Ovary (tissue), 10 donors: ENCODE measurements at places on chromosomes 7 and 10.

DNA sequence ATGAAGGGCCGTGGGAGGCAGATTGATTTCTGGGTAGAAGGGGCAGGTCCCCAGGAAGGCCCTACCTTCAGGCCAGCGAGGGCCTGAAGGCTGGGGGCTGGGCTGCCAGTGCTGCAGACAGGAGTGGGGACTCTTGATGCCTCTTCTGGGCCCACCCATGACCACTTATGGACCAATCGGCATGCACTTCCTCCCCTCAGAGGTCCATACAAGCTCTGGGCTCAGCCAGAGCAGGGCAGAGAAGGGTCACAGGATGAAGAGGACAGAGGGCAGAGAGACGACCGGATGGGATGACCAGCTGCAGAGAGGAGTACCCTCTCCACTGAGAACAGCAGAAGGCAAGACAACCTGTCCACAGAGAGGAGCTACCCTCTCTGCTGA is 120.1 kb downstream of the DYNC2I1 start:
- no peak for DNase-seq

DNA sequence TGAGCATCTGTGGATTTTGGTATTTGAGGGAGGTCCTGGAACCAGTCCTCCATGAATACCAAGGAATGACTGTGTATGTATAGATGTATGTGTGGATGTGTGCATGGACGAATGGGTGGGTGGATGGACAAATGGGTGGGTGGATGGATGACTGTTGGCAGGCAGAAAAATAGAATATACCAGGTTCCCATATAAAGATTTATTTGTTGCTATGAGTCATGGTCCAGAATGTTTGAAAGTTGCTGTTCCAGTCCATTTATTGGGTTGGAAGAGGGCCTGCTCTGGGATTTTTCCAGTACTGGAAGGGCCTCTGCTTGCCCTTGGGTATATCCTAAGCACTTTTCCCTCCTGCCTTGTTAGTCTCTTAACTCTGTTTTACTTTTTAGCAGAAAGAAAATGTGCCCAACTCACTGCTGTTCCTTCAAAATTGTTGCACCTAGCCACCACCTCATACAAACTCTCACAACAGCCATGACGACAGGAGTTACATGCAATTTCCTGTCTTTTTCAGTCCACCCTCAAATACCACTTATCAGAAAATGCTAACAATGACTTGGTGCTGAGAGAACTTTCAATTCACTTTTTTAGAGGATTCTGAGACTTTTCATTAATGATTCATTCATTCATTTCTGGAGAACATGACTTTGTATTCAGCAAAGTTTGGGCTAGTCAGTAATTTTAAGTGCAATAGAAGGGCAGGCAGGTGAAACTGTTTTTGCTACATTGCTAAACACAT is 108.1 kb downstream of the EEPD1 start:
- DNase-seq, result no peak

DNA sequence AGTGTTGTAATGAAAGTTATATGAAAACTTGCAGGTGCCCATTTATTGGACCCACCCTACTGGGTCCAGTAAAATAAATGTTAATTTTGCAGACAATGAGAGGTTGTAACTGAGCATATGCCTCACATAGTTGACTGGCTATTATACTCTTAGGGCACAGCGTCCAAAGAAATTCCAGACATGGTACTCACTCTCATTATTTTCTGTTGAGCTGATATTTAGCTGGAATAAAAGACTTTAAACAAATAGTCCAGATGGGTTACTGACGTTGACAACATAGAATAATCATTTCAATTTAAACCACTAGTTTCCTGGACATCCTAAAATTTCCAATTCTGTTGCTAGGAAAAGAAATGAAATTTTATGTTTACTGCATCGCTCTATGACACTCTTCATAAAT is 174.5 kb downstream of the ZNF365 start:
- no peak for DNase-seq

DNA sequence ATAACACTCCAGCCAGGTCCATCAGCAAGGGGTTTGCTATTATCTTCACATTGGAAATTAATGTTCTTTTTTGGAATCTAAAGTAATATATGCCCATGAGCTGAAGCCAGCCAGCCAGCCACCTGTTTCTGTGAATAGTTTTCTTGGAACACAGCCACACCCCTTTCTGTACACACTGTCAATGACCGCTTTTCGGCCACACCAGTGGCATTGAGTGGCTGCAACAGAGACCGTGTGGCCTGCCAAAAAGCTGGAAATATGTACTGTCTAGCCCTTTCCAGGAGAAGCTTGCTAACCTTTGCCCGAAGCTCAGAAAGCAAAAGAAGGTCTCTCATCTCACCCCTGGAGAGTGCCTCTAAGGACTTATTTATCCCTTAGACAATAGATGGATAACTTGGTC is 98.5 kb upstream of the NPS start:
- DNase-seq, result no peak

DNA sequence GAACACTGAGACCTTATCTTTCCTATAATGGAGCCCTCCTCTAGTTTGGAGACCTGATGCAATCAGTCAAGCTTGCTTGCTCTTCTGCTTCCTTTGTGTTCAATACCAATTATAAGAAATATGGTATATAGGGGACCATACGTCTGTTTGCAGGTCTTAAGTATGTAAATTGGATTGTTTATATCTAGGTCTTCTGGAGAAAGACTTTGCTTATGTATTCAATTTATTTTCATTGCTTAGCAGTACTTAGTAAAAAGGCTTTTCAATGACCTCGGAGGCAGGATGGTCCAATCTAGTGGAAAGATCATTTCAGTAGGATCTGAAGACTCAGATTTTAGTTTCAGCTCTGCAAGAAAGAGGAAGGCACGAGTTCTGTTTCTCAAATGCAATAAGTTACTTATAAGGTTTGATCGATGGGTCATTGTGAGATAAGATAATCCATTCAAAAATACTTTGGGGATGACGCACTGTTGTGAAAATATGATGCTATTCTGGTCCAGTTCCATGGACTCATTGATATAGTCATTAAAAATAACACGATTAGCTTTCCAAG is 571.6 kb downstream of the SH2D4B start:
- no peak for DNase-seq

DNA sequence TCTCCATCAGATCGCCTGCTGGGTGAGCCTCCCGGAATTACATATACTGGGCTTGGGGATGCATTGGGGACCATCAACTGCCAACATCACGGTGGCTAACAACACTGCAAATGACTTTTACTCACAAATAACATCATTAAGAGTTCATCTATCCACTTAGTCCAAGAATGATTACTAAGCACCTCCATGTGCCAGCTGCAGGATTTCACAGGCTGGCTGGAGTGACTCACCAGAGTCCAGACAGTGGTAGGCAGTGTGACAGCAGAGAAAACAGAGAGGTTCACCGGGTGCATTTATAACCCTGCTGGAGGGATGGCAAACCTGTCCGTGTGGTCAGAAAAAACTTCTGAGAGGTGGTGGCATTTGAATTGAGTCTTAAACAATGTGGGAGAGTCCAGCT is 3.2 kb upstream of the IGFBP3 start:
- no peak for DNase-seq

DNA sequence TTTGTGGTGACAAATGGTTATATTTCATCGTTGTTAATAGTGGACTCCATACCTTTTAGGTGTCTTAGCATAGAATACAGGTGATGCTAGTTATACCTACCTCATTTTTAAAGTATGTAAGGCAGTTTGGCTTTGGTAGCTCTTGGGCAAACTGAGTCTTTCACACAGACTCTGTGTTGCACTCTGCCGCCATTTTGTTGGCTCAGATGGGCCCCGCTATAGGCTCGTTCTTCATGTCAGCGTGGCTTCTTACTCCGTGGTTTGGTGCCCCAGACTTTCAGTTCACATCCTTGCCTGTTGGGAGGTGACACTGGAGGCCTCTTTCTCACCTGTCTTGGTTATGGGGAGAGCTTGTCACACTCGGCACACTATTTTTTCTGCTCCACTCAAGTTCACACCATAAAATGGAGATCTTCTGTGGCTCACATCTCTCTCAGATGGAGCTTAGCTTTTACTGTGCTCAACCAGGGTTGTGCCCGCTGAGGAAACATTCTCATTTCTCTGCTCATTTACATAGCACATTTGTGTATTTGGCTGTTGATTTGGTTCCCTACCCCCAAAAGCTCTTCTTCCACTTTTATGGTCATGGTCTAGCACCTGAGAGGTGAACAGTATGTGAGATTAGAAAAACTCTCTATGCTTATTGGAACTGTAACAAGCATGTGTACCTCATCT is 178.5 kb downstream of the ARID5B start:
- no peak for DNase-seq

DNA sequence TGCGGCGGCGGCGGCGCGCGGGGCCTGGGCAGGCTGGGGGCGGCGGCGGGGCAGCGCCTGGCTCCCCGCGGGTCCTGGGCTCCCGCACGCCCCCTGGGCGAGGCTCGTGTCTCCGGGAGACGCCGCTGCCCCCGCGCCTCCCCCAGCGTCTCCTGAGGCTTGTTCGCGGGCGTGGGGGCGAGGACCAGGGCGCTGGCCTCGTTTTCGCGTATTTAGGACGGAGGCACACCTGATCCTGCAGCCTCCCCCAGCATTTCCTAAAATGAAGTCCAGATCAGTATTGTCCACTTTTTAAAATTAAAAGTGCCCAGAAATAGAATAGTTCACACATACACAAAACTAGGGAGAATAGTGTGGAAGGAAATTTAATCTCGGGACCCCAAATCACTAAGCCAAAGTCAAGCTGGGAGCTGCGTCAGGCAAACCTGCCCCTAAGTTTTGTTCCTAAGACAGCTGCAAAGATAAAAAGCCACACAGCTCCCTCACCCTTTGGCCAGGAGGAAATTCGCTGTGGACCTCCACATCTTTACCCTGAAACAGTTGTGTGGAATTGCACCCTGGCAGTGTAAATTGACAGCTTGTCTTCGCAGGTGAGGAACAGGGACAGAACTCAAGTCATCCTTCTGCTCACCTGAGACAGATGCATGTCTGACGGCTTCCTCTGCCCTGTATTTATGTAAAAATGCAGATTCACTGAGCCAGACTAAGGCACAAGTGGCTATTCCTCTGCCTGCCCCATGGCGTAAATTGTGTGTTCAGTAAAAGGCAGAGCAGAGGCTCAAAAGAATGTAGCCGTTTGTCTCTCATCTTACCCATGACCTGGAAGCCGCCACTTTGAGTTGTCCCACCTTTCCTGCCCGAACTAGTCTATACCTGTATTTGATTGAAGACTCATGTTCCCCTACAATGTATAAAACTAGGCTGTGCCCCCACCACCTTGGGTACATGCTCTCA is 740 bp downstream of the GALNT11 start:
- no peak for DNase-seq

DNA sequence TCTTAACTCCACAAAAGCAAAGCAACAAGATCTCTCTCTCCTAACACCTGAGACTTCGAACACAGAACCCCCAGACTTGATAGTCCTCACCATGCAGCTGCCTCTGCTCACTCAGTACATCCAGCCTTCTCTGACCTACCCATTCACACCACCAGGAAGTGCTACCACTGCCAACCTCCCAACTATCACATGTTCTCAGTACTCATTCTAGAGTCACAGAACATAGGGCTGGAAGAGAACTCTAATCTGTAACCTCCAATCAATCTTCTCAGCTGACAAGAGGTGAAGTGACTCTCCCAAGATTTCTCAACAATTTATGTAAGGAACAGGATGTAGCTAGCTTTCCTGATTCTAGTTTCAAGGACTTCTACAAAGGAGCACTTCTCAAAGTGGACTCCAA is 3.8 kb downstream of the NUDCD3 start:
- no peak for DNase-seq

- no peak for DNase-seq
Observed at GRCh38 chr10:84519235-84519634, 190.8 kb downstream of the CCSER2 start.

DNA sequence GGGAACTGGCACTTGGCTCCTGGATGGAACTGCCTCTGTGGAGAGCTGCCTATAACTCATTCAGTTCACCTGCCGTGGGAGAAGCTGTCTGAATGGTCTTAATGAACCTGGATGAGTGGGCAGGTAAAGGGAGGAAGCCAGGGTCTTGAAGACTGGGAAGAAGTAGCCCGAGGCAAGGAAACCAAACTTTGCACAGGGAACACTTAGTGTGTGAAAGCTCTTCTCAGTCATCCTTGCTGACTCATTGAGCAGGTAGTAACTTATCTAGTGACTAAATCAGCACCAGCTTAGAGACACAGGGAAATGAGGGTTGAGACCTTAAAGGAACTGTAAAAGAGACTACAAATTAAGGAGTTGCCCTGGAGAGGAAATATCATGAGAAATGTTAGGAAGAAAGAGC is 9.9 kb downstream of the LRRC4 start:
- DNase-seq, result no peak

DNA sequence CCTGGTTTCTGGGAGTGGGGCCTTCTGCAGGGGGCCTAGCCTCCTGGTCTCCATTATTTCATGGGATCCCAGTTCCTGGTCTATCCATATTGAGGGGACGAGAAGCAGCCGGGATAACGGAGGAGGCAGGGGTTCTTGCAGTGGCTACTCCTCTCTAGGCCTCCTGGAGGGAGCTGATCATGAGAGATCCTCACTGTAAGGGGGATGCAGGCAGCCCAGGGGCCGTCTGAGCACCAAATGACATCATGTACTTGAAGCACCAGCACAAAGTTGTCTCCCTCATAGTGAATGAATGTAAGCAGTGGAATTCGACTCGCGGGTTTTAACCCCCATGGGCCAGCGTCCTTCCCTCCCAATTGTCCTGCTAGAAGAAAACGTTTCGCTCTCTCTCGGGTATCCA is 964 bp upstream of the ADCY1 start:
- no peak for DNase-seq

GRCh38 chr10:34205452-34205851 is 609.6 kb downstream of the PARD3 start:
- no peak for DNase-seq

DNA sequence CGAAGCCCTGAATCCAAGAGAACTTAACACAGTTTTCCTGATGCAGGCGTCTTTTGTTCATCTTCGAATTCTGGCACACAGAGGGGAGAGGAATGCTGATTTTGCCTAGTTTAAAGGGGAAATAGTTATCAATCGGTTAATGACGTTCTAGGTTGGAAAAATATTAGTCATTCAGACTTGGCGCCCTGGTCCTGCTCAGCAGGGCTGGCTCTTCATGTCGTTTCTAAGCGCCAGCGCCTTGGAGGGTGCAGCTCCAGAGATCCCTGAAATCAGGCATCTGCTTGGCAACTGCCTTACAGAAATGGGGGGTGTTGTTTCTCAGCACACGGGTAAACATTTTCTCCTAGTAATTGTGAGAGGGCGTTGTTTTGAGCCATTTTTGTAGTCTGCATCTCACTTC is 1.3 kb upstream of the PRTFDC1 start:
- peak; percentile 37 for DNase-seq

- DNase-seq, result peak; percentile 32
Observed at GRCh38 chr10:3906511-3907111, 121.6 kb upstream of the KLF6 start.

- DNase-seq, result no peak
Observed at GRCh38 chr7:80467069-80467468, 44.8 kb downstream of the GNAT3 start.

DNA sequence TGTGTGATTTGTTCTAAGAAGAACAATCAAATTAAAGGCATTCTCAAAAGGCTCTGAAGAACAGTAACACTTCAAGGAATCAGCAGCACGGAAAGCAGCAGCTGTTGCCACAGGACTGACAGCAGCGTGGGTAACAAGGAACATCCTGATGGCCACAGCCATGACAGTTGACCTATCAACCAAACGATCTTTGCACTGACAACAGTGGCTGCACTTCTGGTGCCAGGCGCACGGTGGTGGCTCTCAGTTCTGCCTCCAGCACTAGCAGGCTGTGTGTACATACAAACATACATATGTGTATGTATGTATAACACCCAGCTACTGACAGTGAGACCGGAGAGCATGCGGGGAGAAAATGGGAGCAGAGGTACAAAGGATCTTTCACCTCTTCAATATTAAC is 114.1 kb downstream of the ZFAND4 start:
- no peak for DNase-seq

- no peak for DNase-seq
Observed at GRCh38 chr10:62087329-62087728, 181.3 kb downstream of the RTKN2 start.
